ENCODE measurements at places on chromosomes 2 and 18.

- ATAC-seq: no peak
Observed at GRCh38 chr2:173217116-173217840, 137.4 kb upstream of the CDCA7 start.

DNA sequence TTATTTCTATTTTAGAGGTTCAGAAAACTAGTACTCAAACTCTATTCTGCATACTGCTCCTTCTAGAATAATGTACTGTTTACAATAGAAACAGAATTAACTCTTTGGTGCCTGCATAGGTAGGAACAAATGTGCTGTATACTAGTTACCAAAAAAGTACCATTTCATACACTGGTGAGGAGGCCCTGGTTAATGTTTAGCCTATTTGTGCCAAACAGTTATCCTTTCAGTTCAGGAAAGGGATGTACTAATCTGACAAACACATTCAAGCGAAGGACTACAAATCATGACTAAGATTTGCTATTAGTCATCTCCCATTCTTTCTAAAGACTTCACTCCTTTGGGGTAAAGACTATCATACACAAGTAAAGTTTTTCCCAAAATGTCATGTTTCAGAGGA is 47.4 kb downstream of the EXOC6B start:
- no peak for ATAC-seq

DNA sequence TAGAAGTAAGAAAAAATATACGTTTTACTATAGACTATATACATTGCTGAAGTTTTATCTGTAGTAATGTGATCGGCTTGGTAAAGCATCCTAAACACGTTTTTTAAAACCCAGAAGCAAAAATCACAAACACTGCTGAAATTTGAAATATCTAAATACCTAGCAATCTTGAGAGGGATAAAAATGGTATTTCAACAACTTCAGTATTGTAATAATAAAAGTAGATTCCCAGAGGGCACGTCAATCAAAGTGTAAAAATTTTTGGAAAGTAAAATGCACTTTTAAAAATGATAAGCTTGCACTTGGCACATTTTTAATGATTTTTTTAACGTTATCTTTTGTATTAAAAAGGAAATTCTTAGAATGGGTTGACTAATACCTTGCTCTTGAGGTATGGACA is 1.6 kb downstream of the ZC3H6 start:
- ATAC-seq: no peak

DNA sequence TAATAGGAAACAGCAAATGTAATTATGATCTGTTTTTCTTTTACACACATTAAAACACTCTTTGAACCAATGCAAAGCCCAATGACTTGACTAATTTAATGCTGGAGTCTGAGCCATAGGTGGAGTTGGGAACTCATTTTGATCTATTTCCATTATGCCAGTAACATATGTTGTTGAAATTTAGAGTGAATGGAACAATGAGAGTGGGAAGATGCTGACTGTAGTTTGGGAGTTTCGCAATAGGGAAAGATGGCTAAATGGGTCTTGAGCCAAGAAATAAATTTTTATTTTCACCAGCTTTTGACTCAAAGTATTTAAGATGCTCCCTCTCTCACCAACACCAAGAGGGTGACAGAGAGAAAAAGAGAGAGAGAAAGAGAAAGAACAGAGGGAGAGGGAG is 246.7 kb downstream of the DLGAP1 start:
- ATAC-seq: no peak

GRCh38 chr2:236794176-236794957 is 224.7 kb downstream of the ACKR3 start:
- no peak for ATAC-seq

DNA sequence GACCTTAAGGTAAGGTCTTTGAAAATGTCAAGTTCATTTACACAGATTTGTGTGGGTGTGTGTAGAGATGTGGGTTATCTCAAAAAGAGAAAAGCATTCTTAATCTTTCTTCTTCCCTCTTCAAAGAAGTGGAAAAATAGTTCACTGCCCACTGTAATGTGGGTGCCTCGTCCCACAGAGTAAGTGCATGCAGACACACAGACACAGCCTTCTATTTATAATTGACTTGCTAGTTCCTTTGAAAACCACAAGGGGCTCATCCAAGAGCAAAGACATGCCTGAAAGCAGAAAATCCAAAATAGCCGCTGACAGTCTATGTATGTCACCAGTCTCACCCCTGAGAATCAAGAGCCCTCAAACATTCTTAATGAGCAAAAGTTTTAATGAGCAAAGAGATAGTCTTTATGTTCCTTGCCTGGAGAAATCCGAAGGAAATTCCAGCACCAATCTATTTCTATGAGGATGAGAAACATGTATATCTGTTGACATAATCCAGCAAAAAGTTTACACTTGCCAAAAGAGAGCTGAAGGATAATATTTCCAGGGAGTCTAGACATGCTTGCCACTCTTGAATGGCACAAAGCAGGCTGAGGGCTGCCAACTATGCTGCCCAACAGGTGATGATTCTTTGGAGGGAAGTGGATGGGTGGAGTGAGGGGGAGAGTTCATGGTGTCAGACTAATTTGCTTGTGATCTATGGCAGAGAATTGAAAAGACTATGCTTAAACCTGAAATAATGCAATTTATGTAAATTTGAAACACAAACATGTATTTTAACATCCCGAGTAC is 93.9 kb downstream of the ACVR1 start:
- no peak for ATAC-seq

DNA sequence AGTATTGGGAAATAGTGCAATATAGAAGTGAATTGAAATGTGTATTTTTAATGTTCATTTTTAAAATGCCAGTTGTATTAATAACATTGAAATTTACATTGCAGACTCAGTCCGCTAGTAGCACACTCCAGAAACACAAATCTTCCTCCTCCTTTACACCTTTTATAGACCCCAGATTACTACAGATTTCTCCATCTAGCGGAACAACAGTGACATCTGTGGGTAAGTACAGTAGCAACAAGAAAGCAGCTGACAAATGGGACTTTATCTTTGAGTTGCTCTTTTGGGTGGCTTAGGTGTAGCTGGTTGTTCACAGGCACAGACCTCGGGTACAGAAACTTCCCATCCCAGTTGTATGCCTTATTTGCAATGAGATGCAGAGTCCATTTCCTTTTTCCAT is 118.2 kb upstream of the IL1R2 start:
- ATAC-seq: no peak

- no peak for ATAC-seq
Observed at GRCh38 chr2:119914266-119914665, 98.6 kb upstream of the EPB41L5 start.

DNA sequence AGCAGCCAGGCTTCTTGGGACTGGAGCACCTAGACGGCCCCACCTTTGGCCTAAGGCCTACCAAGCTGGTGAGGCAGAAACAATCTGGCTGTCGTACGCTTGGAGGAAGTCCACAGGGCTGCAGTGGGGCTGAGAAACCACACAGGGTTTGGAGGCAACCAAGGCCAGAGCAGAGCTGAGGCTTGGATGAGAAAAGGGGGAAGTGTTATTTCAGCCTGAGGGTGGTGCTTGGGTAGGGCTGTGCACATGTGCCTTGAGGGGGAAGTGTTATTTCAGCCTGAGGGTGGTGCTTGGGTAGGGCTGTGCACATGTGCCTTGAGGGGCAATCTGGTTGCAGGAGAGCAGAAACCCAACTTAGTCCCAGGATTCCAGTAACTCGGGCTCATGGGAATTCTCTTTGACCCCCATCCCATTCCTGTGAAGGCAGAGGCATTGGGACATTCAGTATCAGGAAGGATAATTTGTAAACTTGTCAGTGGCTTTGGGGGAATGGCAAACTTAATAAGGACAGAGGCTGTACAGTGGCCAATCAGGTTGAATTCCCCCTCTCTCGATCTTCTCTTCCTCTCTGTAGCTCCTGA is 971 bp upstream of the FBXO41 start:
- ATAC-seq: peak; percentile 42

DNA sequence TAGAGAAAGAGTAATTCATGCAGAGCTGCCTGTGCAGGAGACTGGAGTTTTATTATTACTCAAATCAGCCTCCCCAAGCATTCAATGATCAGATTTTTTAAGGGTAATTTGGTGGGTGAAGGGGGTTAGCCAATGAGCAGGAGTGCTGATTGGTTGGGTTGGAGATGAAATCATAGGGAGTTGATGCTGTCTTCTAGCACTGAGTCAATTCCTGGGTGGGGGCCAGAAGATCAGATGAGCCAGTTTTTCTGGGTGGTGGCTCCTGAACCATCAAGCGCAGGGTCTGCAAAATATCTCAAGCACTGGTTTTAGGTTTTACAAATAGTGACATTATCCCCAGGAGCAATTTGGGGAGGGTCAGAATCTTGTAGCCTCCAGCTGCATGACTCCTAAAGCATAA is 312.8 kb upstream of the THSD7B start:
- ATAC-seq: no peak

- ATAC-seq: no peak
Observed at GRCh38 chr2:74357627-74358026, 14.4 kb upstream of the SLC4A5 start.

- ATAC-seq: no peak
Observed at GRCh38 chr2:31893094-31893493, 117.7 kb downstream of the MEMO1 start.

GRCh38 chr2:39664888-39665591 is 677 bp upstream of the TMEM178A start:
- ATAC-seq: no peak

GRCh38 chr2:184780384-184780783 is 182.1 kb downstream of the ZNF804A start:
- no peak for ATAC-seq

DNA sequence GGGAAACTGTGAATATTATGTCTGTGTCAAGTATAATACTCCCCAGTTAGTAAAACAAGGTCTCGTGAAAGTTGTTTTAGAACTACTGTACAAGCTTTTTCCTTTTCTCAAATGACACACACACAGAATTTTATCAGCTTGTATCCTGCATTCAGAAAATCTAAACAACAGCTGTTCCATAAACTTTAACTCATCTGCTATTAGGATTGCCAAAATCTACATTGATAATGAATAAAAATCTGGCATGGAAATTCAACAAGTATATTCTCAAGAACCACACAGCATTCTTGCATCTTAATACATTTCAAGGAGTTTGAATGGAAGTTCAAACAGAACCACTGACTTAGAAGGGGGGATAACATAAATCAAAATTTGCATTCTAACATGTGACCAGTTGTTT is 151.2 kb downstream of the SLC39A10 start:
- no peak for ATAC-seq

GRCh38 chr2:131030478-131030971 is 62.7 kb downstream of the FAM168B start:
- no peak for ATAC-seq

DNA sequence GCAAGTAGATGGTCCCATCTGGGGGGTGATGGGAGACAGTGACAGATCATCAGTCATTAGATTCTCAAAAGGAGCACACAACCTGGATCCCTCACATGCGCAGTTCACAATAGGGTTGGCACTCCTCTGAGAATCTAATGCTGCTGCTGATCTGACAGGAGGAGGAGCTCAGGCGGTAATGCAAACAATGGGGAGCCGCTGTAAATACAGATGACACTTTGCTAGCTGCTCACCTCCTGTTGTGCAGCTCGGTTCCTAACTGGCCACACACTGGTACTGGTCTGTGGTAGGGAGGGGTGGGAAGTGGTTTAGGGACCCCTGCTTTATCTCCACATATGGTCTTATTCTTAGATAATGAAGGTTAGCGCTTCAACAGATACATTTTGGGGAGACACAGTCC is 506.6 kb downstream of the PLCL1 start:
- no peak for ATAC-seq

DNA sequence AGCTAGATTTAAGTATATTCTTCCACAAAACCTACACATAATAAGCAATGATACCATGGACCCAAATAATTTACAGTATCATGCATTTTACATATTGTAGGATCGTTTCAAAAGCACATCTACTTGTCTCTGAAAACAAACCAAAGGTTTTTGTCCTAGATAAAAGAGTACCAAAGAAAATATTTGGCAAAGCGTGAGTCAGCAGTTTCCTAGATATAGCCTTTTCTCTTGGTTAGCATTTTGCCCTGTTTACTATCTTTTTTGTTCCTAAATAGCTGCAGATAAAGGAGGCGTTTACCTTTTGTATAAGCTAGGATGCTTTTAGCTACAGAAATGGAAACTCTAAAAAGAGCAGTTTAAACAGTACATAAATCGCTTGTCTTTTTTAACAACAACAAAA is 305.8 kb upstream of the GULP1 start:
- no peak for ATAC-seq

DNA sequence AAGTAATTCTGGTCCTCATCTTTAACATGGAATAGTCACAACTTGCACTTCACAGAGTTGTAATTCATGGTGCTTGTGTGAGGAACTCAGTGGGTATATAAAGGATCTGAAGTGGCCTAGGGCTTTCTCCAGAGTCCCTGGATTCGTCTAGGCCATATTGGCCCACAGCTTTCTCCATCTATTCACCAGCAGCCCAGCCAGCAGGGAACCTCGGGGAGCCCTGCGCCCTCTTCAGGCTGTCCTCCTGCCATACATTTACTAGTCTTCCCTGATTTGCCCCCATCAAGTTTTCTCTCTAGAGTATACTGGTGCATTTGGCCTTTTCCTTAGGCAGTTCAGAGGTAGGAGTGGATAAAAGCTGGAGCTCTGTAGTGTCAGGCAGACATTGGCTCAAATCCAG is 278.3 kb downstream of the MYCN start:
- ATAC-seq: no peak

DNA sequence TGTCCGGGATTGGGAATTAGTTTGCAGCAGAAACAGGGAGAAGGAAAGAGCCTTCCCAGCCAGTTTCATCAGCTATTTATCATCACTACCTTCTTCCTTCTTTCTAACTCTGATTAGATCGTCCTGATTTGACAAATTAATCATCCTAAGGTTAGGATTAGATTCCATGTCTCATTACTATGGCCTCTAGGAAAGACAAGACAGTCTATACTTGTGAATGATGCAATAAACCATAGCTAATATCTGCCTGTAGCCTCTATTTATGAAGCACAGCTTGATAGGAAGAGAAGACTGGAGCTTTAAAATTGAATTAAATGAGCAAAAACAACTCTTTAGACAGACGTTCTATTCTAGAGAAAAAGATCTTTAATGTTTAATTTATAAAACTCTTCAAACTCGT is 25.2 kb upstream of the FRZB start:
- no peak for ATAC-seq

- ATAC-seq: no peak
Observed at GRCh38 chr2:45648636-45649035, 2.8 kb upstream of the PRKCE start.

DNA sequence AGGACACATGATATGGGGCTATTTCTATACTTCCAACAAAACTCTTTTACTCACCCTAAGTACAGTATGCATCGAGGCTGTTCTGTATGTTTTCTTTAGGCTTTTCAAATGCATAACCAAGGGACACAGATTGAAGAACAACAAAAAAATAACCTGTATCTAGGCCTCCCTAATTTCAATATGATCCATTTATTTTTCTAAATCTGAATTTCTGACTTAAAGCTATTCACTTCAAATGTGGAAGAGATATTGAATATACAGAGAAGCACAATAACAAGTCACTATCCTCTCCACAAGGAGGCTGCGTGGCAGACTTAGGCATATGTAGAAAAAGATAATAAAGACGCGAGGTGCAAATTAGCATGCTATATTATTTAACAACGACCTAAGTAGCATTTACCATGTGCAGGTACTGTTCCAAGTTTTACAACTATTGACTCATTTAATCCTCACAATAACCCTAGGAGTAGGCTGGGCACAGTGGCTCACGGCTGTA is 39.3 kb upstream of the MFF start:
- no peak for ATAC-seq
